ENCODE measurements at places on chromosomes 1 and 21. TPM values are rescaled to one million over a fixed set of nuclear protein-coding genes. Genes with fewer than 3 reads are reported as not detected.

The VAMP3 gene
- total RNA-seq = 75.9 TPM

The PRKAA2 gene
- total RNA-seq = 112 TPM

The TLCD4 gene
- total RNA-seq = 75.7 TPM

The TBX19 gene
- total RNA-seq = 0.33 TPM

The RIMS3 gene
- total RNA-seq = 0.74 TPM

The KIAA0319L gene
- total RNA-seq = 64.3 TPM

The LYPLA2 gene
- 26.2 TPM for total RNA-seq

The RBP7 gene
- 23.1 TPM for total RNA-seq

The TGFBR3 gene
- 24.6 TPM for total RNA-seq

The ITPKB gene
- total RNA-seq = 15.7 TPM

The GNAT2 gene
- not detected for total RNA-seq

The SPRR5 gene
- total RNA-seq = not detected

The TACSTD2 gene
- total RNA-seq = 0.16 TPM

The TSSK3 gene
- 2.1 TPM for total RNA-seq

The APOBEC4 gene
- total RNA-seq = 0.11 TPM

The PER3 gene
- total RNA-seq = 12.5 TPM

The CRNN gene
- total RNA-seq = not detected

The BRDT gene
- total RNA-seq = not detected

The TPTE gene
- total RNA-seq = not detected

The MIGA1 gene
- total RNA-seq = 11.2 TPM

The PIGR gene
- 0.91 TPM for total RNA-seq

The DLGAP3 gene
- 0.05 TPM for total RNA-seq

Data from left ventricle myocardium inferior (tissue), 1 donor.